ENCODE measurements at places on chromosomes 12 and 14.

DNA sequence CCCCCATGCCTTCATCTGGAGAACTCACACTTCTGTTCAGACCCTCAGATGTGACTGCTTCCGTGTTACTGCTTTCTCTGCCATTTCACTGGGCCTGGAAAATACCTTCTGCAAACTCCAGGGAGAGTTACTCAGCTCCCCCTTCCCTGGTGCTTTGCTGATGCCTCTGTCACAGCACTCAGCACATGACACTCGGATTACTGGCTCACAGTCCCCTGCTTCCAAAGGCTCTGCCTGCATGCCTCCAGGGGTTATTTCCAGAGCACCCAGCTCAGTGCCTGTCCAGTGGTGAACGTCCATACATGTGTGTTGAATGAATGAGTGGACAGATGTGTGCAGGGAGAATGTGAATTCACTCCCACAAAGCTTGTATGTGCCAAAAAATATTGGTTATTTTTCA lies 237.2 kb upstream of the FKBP4 start:
- no peak for DNase-seq

DNA sequence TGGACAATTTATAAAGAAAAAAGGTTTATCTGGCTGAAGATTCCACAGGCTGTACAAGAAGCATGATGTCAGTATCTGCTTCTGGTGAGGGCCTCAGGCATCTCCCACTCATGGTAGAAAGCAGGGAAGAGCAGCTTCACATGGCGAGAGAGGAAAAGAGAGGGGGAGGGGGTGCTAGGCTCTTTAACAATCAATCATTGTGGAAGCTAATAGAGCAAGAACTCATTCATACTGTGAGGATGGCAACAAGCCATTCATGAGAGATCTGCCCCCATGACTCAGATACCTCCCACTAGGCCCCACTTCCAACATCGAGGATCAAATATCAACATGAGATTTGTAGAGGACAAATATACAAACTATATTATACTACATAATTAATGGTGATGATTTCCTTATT lies 361.9 kb upstream of the FAR2 start:
- DNase-seq: no peak

- DNase-seq: no peak
Measured at GRCh38 chr14:105143451-105144025, 25.0 kb downstream of the JAG2 start.

DNA sequence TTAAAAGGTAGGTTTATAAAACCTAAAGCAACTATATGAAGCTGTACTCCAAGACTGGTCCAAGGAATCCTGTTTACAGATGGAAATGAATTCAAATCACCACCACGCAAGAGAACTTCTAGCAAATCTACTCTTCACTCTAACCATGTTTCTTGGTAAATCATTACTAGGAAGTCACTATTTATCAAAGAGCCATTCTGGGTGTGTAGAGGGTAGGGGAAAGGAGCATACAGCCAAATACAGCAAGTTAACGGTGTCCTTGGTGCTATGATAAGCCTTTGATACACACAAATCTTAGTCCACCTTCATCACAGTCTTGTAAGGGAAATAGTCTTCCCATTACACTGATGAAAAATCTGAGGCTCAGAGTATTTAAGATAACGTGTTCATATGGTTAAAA lies 16.8 kb downstream of the NIN start:
- no peak for DNase-seq

GRCh38 chr14:59159169-59159568 lies 29.3 kb upstream of the DAAM1 start:
- no peak for DNase-seq

DNA sequence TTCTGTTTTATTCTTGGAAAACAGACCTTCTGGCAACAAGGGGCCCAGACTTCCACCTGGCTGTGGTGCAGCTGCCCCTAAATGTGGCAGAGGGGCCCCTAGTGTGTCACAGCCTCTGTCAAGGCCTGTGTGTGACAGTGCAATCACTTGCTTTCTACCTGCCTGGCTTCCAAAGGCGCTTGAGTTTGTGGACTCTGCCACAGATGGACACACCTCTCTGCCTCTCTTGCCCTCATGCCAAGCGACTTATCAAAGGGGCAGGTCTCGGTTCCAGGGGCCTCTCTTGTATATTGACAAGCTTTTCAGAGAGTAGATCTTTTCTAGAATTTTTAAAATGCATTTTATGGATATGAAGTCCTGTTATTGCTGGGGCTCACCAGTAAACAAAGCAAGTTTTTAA lies 217.2 kb downstream of the SLC15A4 start:
- DNase-seq: no peak

- no peak for DNase-seq
Measured at GRCh38 chr12:537772-538171, 78.0 kb downstream of the B4GALNT3 start.

DNA sequence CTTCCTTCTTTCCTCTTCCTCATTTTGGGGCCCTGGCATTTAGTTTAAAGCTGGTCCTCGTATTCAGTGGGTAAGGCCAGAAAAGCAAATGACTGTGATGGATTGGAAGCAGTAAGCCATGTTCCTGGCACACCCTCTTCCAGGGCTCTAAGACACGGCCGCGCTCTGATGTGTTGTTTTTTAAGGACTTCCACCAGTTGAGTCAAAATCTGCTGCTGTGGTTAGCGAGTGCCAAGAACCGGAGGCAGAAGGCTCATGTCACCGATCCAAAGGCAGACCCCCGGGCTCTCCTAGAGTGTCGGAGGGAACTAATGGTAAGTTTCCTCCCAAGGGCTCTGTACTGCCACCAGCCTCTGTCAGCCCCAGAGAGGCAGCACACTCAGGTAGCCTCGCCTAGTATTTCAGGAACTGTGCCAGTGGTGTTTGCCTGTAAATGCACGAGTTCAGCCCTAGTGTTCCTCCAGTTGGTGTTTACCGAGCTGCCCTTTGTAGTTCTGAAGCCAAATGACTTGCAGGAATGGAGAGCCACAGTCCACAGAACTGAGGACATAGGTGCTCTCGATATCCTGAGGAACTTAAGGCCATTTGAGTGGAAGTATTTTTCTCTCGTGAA lies 72.7 kb downstream of the ESR2 start:
- no peak for DNase-seq

GRCh38 chr12:67431411-67432020 lies 162.4 kb downstream of the CAND1 start:
- DNase-seq: no peak

DNA sequence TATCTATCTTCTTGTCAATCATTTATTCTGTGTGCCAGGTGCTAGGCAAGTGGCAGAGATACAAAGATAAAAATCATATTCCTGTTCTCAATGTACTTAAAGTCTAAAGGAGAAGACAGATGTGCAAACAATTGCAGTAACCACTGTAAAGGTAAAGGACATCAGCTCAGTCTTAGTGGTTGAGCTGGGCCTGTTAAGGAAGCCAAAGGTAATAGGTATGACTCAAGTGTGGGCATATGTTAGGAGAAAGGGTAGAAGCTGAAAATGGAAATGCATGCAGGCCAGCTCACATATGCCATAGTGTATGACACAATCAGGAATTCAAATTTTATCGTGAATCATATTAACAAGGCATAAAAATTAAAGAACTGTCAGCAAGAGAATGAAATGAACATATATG lies 49.8 kb downstream of the FAR2 start:
- no peak for DNase-seq

DNA sequence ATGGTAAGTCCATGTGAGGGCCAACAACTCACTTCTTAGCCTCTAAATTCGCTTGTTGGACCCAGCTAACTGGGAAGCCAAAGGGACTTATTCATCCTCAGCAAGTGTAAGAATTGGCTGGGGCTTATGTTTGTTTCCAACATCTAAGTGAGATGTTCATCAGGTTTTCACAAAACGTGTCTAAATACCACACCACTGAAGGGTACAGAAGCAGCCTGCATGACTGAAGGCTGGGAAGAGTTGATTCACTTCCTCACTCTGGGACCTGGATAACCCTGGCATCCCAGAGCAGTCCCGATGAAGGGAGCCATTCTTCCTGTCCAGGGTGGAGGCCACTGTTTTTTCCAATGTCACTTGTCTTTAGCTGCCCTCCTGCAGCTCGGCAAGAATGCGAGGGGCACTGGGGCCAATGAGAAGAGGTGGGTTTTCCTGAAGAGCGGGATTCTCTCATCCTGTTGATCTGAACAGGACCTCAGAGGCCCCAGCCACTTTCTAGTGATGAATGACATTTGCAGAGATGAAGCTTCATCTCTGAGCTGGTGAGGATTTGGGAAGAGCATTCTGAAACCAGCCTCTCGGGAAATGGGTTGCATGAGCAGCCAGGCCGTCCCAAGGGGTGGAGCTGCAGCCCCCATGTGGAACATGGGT lies 12.2 kb upstream of the COL2A1 start:
- no peak for DNase-seq

DNA sequence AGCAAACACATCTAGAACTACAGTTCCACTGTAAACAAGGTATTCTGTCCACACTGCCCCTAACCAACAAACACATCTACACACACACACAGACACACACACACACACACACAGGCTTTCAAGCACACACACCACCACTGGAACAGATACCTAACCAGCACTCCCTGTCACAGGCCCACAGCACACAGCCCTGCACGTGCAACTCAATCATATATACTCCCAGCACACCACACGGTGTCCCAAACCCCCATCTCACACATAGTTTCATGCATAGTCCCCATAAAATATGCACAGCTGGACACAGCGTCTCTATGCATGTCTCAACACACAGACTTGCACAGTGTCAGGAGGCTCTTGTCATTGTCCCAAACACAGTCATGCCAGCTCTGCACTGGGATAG lies 27.6 kb downstream of the KRT8 start:
- no peak for DNase-seq
